Aorta (tissue), 5 donors: ENCODE measurements at places on chromosomes 3 and 15.

DNA sequence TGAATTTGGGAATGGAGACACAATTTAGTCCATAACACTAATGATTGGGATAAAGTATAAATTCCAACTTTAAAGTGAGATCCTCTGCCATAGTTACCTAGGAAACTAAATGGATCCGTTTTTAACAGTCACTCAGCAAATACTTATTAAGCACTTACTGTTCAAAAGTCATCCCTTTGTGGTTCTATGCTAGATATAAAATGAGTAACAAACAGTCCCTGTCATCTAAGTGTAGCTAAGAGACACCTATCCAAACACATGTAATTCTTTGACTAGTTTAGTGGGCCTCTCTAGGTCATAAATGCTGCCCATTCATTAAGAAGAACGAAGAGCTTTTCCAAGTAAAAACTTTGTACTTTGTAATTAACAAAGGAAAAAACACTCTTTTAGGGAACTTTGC lies 244.2 kb upstream of the CDIN1 start:
- H3K36me3 ChIP-seq, result no peaks in the 10 kb centered on the region
- H3K27ac ChIP-seq, result no peak overlapping the region
- H3K4me1 ChIP-seq, result no peaks in the 10 kb centered on the region
- no peak for DNase-seq

DNA sequence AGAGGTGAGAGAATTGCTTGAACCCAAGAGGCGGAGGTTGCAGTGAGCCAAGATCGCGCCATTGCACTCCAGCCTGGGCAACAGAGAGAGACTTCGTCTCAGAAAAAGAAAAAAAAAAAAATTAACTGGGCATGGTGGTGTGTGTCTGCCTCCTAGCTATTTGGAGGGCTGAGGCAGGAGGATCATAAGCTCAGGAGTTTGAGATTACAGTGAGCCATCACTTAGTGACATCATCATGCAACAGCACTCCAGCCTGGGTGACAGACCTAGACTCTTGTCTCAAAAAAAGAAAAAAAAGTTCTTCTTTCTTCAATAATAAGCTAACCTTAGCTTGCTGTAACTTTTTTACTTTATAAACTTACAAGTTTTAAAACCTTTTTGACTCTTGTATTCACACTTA lies 99.8 kb downstream of the SLMAP start:
- no peak for DNase-seq
- no peaks in the 10 kb centered on the region for H3K36me3 ChIP-seq
- H3K4me3 ChIP-seq, result no peak overlapping the region
- H3K27me3 ChIP-seq, result no peaks in the 10 kb centered on the region

- peaks cover 2% of the 10 kb centered on the region for H3K36me3 ChIP-seq
- no peak overlapping the region for H3K27ac ChIP-seq
- no peak overlapping the region for H3K4me3 ChIP-seq
- DNase-seq, result no peak
- no peaks in the 10 kb centered on the region for H3K27me3 ChIP-seq
Measured at GRCh38 chr15:89172921-89173320, 48.5 kb downstream of the RLBP1 start.

DNA sequence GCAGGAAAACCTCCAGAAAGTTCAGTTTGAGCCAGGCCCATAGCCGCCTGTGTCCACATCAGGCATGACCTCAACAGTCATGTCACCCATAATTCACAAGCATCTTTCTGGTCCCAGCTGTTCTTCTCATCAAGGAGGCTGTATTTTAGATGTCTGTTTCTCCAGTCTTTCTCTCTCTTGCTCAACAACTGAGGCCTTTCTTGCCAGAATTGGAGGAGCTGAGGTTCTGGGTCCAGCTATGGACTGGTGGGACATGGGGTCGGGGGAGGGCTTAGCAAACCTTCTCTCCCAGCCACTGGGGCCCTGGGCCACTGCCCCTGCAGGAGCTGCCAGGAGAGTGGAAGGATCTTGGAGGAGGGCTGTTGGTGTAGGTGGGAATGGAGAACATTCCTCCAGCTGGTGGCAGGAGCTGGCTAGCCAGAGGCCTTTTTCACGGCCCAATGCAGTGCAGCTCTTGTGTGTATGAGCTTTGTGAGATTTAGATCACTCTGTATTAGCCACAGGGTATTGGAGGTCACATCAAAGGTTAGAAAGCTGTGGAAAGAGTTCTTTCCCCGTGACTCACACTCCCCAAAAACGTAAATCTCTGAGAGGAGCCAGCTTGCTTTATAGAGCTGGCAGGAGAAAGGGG lies 23.5 kb downstream of the MAGEF1 start:
- H3K36me3 ChIP-seq, result no peaks in the 10 kb centered on the region
- no peaks in the 10 kb centered on the region for H3K4me1 ChIP-seq
- H3K27me3 ChIP-seq, result no peaks in the 10 kb centered on the region
- no peak overlapping the region for H3K4me3 ChIP-seq
- H3K27ac ChIP-seq, result no peak overlapping the region
- DNase-seq, result peak; percentile 62

DNA sequence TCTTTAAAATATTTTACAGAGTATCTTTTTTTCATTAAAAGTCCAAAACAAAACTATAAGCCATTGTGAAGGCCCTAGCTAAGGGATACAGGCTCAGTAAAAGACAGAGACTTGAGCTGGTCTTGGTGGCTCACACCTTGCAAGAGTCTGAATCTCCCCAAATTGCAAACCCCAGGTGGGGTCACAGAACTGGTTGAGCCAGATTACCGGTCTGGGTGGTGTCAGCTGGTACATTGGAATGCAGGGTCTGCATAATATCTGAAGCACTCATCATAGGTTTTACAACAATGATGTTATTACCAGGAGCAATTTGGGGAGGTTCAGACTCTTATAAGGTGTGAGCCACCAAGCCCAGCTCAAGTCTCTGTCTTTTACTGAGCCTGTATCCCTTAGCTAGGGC lies 201.2 kb upstream of the ARPP21 start:
- H3K36me3 ChIP-seq, result no peaks in the 10 kb centered on the region
- H3K4me3 ChIP-seq, result no peak overlapping the region
- no peaks in the 10 kb centered on the region for H3K27me3 ChIP-seq
- no peaks in the 10 kb centered on the region for H3K4me1 ChIP-seq

DNA sequence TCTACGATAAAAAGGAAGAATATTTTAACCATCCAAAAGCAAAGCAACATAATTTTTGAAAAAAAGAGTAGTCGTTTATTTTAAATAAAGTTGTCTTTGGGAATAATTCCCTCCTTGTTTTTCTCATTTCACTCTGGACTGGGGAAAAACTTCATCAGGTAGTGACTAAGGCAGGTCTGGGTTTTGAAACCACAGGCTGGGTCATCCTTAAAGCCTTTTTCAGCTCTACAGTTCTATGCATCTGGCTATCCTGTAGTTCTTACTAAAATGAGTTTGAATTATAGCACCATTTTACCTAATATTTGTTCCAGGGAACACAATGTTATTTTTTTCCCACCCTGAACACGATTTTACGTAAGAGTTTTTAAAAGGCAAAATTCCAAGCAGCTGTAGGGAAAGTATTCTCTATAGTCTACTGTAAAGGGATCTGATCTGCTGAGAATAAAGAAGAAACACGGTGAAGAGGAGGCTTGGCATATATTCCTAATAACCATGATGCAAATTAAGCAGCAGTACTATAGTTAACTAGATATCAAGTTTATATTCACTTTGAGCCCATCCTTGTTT lies 107.7 kb downstream of the OSBPL10 start:
- no peak overlapping the region for H3K4me3 ChIP-seq
- no peaks in the 10 kb centered on the region for H3K36me3 ChIP-seq
- H3K27me3 ChIP-seq, result no peaks in the 10 kb centered on the region

DNA sequence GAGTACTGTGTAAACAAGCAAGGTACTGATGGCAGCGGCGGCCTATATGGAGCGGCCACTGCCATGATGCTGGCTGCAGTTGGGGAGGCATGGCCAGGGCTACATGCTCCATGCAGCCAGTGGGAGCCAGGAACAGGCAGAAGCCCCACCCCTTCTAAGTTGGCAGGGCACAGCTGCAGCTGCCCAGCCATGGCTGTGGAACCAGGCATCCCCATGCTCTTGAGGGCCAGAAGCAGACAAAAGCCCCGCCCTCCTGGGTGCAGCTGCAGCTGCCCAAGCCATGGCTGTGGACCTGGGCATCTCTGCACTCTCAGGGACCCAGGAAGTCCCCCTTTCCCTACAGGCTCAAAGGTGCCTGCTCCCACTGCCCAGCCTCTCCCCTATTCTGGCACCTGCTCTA lies 150.9 kb downstream of the FMN1 start:
- no peak overlapping the region for H3K4me3 ChIP-seq
- no peak for DNase-seq
- H3K36me3 ChIP-seq, result no peaks in the 10 kb centered on the region
